ENCODE measurements at places on chromosomes 7 and 10. TPM values are rescaled to one million over a fixed set of nuclear protein-coding genes. Genes with fewer than 3 reads are reported as not detected.

DNA sequence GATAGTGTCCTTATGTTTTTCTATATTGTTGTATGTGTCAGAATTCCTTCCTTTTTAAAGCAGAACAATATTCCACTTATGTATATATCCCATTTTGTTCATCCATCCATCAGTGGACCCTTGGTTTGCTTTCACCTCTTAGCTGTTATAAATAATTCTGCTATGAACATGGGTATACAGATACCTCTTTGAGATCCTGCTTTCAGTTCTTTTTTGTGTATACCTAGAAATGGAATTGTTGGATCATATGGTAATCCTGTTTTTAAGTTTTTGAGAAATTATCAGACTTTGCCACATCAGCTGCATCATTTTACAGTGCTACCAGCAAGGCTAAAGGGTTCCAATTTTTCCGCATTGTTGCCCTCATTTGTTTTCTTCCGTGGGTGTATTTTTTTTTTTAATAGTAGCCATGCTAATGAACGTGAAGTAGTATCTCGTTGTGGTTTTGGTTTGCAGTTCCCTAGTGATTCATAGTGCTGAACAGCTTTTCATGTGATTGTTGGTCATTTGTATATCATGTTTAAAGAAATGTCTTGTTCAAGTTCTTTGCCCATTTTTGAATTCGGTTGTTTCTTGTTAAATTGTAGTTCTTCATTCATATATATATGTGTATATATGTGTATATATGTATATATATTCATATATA lies 87.8 kb downstream of the LCOR start:
- no peaks in the 10 kb centered on the region for H3K4me1 ChIP-seq
- H3K36me3 ChIP-seq, result no peaks in the 10 kb centered on the region
- H3K27me3 ChIP-seq, result no peaks in the 10 kb centered on the region
- H3K27ac ChIP-seq, result no peak overlapping the region
- no peak for DNase-seq

DNA sequence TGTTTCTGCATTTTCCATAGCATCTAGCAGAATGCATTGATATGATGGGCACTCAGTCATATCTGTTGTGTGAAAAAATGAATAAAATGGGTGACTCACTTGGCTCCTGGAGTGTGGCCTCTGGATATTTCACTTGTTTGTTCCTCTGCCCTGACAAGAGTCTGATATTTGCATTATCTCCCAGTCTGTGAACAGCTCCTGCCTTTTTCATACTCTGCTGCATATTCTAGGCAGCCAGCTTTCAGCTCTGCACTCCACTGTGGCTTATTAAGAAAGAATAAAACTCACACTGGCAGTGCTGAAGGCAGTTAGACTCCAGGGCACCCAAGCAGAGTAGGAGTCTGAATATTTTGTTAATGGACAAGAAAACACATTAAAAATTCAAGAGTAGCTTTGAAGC lies 623.9 kb downstream of the SORCS1 start:
- DNase-seq, result no peak
- H3K36me3 ChIP-seq, result no peaks in the 10 kb centered on the region
- no peak overlapping the region for H3K27ac ChIP-seq
- no peaks in the 10 kb centered on the region for H3K27me3 ChIP-seq
- no peaks in the 10 kb centered on the region for H3K4me1 ChIP-seq
- no peak overlapping the region for H3K4me3 ChIP-seq

GRCh38 chr7:98464558-98464940 lies 63.7 kb upstream of the BAIAP2L1 start:
- no peaks in the 10 kb centered on the region for H3K4me1 ChIP-seq
- H3K4me3 ChIP-seq, result no peak overlapping the region
- no peaks in the 10 kb centered on the region for H3K27me3 ChIP-seq
- no peaks in the 10 kb centered on the region for H3K36me3 ChIP-seq

GRCh38 chr7:5265320-5266190 lies 17.2 kb upstream of the SLC29A4 start:
- no peak for DNase-seq
- no peaks in the 10 kb centered on the region for H3K27me3 ChIP-seq
- H3K27ac ChIP-seq, result no peak overlapping the region
- H3K36me3 ChIP-seq, result no peaks in the 10 kb centered on the region
- H3K4me3 ChIP-seq, result no peak overlapping the region

- no peaks in the 10 kb centered on the region for H3K36me3 ChIP-seq
- no peaks in the 10 kb centered on the region for H3K4me1 ChIP-seq
- no peak for DNase-seq
- no peak overlapping the region for H3K4me3 ChIP-seq
- H3K27me3 ChIP-seq, result no peaks in the 10 kb centered on the region
Measured at GRCh38 chr10:93220296-93221170, 146.8 kb downstream of the CYP26A1 start.

DNA sequence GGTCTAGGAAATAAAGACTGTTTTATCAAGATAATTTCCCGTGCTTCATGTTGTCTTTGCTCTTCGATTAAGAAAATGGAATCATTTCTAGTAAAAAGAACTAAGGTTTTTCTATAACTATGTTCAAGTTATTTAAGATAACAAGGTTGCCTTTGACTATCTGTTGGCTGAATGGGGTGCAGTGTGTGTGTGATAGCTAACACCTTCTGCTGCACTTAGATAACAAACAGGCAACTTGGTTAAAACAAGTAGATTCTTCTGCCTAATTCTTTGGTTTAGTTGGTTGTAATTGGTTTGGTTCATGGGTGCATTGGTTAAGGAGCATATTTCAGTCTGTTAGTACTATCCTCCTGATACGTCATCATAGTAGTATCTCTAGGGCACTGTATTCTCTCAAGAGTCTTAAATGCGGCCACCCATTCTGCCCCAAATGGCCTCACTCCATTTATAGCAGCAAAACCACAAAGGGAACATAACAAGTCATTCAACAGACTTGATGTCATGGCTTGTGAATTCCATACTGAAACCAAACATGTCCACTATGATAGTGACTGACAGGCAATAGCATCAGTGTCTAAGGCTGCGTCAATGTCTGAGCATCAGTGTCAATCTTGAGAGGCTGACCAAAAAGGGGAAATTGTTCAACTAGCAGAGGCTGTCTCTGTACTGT lies 55.7 kb downstream of the CCDC3 start:
- no peak overlapping the region for H3K27ac ChIP-seq
- no peak overlapping the region for H3K4me3 ChIP-seq
- no peaks in the 10 kb centered on the region for H3K4me1 ChIP-seq

- peaks cover 61% of the 10 kb centered on the region for H3K4me1 ChIP-seq
- DNase-seq, result no peak
- H3K4me3 ChIP-seq, result no peak overlapping the region
- H3K27ac ChIP-seq, result no peak overlapping the region
- H3K36me3 ChIP-seq, result no peaks in the 10 kb centered on the region
- no peaks in the 10 kb centered on the region for H3K27me3 ChIP-seq
Measured at GRCh38 chr10:104304927-104305326, 33.3 kb downstream of the ITPRIP start.

DNA sequence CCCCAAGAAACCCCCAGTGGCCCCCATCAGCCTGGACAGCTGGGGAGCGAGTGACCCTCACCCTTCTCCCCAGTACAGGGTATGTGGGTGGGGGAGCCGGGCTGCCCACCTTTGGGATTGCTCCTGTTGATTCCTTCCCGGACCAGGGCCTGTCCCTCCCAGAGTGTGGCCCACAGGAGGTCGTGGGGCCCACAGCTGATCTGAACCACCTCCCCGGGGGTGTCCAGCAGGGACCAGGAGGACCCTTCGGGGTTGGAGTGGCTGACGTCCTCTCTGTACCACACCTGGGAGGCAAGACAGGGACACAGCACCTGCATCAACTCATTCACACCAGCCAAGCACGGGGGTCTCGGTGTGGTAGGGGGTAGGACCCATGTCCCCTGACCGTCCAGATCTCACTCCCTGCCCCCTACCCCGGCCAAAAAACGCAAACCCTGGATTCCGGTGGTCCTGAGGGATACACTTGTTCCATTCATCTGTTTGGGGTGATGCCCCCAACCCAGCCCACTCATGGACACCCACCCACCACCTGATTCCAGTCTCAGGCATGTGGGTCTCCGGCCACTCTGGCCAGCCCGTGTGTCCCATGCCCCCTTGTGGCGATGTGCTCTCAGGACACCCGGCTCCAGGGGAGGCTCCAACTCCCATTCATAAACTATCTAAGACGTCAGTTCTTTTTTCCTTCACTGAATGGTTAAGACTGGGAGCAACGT lies 10.9 kb downstream of the TECPR1 start:
- peaks cover 49% of the 10 kb centered on the region for H3K36me3 ChIP-seq
- H3K4me3 ChIP-seq, result no peak overlapping the region
- H3K4me1 ChIP-seq, result no peaks in the 10 kb centered on the region
- no peaks in the 10 kb centered on the region for H3K27me3 ChIP-seq

- no peak for DNase-seq
- H3K36me3 ChIP-seq, result no peaks in the 10 kb centered on the region
- H3K4me1 ChIP-seq, result peaks cover 17% of the 10 kb centered on the region
- H3K27ac ChIP-seq, result no peak overlapping the region
- H3K4me3 ChIP-seq, result no peak overlapping the region
- peaks cover 31% of the 10 kb centered on the region for H3K27me3 ChIP-seq
Measured at GRCh38 chr10:103276251-103276895, 565 bp upstream of the INA start.

DNA sequence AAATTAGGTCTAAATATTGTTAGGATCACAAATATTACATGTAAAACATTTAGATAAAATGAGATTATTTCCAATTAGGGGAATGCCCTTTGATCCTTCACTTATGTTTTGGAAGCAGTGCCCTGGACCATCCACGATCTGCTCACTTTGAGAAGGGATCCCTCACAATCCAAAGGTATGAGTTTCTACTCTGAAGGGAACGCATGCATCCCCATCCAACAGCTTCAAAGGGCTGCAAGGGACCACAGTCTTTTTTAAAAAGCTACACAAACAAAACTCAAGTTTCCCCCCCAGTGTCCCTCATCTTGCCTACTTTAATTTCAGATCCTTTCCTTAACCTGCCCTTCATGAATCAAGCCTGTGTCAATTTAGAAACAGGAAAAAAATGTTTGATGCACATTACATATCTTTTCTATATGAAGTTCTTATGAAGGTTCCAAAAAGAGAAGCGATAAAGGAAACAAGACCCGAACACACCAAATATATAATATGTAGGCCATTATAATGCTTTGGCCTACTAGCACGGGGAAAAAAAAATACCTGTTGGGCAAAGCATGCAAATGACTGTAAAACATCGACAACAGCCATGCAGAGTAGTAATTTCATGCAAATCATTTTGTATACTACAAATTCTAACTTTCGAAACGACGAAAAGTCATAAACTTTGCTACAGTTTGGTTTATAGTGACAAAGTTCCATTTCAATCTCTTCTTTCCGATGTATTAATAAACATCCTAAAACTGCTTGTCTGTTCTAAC lies 2.0 kb downstream of the EIF3A start:
- H3K4me1 ChIP-seq, result peaks cover 61% of the 10 kb centered on the region
- H3K27ac ChIP-seq, result peak overlapping the region; percentile 98
- H3K4me3 ChIP-seq, result peak overlapping the region; percentile 99
- no peaks in the 10 kb centered on the region for H3K36me3 ChIP-seq
- DNase-seq, result no peak
- H3K27me3 ChIP-seq, result no peaks in the 10 kb centered on the region

GRCh38 chr7:87512906-87513305 lies 37.4 kb upstream of the ABCB4 start:
- H3K4me3 ChIP-seq, result no peak overlapping the region
- H3K36me3 ChIP-seq, result no peaks in the 10 kb centered on the region
- no peaks in the 10 kb centered on the region for H3K27me3 ChIP-seq
- H3K4me1 ChIP-seq, result no peaks in the 10 kb centered on the region
- DNase-seq, result no peak

DNA sequence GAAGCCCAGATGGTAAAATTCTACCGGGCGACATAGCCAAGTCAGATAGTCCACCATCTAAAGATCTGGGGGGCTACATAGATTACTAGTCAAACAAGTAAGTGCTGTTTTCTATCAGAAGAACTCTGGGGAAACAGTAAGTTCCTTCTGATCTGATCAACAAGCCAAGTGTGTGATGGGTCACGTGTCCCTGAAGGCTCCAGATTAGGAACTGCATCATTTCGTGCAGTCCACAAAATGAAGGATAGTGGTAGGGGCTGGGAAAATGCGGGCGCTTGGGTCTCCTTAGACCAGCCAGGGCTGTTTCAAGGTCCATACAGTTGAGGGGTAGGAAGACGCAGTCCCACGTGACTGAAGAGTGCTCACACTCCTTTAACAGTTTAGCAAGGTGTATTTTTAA lies 1.8 kb upstream of the CHN2 start:
- no peak overlapping the region for H3K27ac ChIP-seq
- no peak overlapping the region for H3K4me3 ChIP-seq
- peaks cover 16% of the 10 kb centered on the region for H3K4me1 ChIP-seq
- H3K36me3 ChIP-seq, result no peaks in the 10 kb centered on the region
- H3K27me3 ChIP-seq, result no peaks in the 10 kb centered on the region

GRCh38 chr7:2738766-2739549 lies 51.0 kb downstream of the AMZ1 start:
- H3K4me1 ChIP-seq, result no peaks in the 10 kb centered on the region
- no peak overlapping the region for H3K4me3 ChIP-seq
- no peaks in the 10 kb centered on the region for H3K36me3 ChIP-seq
- no peak for DNase-seq
- no peak overlapping the region for H3K27ac ChIP-seq

DNA sequence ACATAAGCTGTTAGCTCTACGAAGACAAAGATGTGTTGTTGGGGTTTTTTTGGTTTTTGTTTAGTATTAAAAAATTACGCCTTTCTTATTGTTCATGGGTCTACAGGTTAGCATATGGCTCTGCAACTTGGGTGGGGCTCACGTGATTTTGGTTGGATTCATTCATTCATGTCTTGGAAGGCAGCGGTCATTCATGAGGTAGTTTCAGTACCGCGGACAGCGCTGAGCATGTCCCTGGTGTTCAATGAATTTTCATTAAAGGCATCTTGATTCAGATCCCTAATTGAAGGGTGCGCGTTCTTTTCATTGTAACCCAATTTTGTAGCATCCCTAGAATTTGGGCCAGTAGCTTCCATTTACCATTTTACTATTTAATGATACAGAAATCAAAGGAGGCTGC lies 42.9 kb upstream of the TCERG1L start:
- DNase-seq, result no peak
- H3K27me3 ChIP-seq, result no peaks in the 10 kb centered on the region
- no peaks in the 10 kb centered on the region for H3K36me3 ChIP-seq
- no peak overlapping the region for H3K27ac ChIP-seq
- H3K4me3 ChIP-seq, result no peak overlapping the region

The CHST15 gene
- polyA plus RNA-seq, result not detected

The CHN2 gene
- polyA plus RNA-seq, result 1.8 TPM

The TMEM236 gene
- not detected for polyA plus RNA-seq

The BTBD16 gene
- polyA plus RNA-seq, result not detected

The ABCC2 gene
- polyA plus RNA-seq, result 0.72 TPM

The EPHB6 gene
- polyA plus RNA-seq, result 14.2 TPM

The C10orf95 gene
- polyA plus RNA-seq, result 0.41 TPM

The VAX1 gene
- not detected for polyA plus RNA-seq

The MPP7 gene
- polyA plus RNA-seq, result 17.7 TPM

The FAM25C gene
- not detected for polyA plus RNA-seq

Measured in CD4-positive, alpha-beta memory T cell (primary cell).